HuH-7 (cell line): ENCODE measurements at places on chromosomes 7 and 10.

DNA sequence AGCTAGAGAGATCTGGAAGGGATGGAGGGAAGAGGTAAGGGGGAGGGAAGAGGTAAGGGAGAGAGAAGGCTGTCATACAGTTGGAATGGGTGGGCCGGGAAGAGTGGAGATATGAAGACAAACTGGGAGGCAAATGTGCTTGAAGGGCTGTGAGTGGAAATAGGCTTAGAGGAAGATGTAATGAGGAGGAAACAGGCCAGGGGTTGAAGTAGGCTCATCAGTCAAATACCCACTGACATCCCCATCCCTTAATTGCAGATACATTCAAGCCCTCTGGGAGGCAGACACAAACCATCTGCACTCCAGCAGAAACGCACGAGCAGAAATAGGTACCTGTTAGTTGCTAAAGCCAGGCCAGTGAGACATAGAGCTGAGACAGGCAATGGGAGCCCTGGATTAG, 2.1 kb downstream of the SYNPO2L start:
- peak; percentile 63 for DNase-seq

DNA sequence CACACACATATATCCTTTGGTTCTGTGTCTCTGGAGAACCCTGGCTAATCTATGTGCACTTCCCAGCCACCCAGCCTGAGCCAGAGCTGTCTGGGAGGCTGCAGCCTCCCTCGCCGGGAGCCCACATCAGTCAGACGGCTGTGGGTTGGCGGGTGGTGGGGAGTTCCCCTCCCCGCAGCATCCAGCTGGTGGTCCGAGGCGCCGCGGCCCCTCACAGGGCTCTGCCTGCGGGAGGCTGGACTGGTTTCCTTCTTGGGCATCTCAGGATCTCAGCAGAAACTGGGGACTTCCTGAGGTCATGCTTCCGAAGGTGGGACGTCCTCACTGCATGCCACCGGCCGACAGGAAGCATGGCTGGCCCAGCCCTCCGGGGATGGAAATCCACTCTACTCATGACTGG, 22.0 kb upstream of the PSMG3 start:
- no peak for DNase-seq

GRCh38 chr7:18384491-18385143, 110.9 kb upstream of the HDAC9 start:
- DNase-seq, result no peak

GRCh38 chr10:11838298-11838852, 15.2 kb downstream of the PROSER2 start:
- no peak for DNase-seq

DNA sequence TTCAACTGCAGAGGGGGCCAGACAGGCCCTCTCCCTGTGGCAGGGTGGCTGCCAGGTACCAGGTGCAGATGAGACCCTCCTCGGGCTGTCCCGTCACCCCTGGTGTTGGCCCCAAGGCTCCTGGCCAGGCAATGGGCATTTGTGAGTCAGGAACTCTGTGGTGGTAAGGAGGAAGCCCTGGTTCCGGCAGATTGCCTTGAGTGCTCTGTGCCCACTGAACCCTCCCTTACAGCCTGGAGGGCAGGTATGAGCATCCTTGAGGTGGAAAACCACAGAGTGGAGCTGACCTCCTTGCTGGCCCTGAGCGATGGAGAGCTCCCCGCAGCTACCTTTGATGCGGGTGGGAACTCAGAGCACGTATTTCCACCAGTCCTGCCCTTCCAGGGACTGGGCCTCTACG, 2.0 kb downstream of the PAOX start:
- DNase-seq, result no peak

DNA sequence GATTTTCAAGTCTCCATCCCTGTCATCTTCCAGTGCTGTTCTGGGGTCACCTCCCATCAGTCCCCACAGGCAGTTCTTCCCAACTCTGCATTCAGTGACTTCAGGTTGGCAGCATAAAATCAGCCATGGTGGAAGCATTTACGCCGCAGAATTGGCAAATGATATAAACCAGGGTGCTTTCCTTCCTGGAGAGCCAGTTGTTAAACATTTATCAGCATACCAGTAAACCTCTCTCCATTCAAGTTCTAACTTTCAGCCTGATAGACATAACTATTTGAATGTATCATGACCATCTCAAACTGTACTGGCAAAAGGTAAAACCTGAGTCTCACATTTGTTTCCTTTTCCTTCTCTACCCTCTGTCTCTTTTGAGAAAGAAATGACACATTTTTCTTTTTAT, 69.7 kb upstream of the ITPRID1 start:
- DNase-seq, result no peak

DNA sequence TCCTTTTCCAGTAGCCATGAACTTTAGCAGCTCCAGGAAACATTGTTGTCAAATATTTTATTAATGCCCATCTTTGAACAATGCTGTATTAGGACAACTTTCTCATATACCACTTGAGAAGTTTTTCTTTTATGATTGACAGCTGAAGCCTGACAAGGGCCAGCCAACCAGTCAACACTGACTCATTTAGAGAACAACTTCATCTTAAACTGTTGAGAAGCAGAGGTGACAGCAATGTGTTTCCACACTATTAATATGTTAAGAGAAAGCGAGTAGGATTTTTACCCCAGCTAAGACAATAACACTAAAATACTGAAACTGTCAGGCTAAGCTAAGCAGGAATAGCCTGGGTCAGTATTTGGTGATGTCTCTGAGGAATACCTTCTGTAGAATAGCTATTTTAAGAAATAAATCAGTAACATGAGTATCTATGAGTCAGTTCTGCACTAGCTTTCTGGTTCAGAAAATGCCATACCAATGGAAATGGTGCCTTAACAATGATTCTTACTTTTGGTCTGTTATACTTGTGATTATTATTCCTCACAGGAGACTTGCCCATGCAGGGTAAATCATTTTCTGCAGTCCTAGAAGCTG, 168.8 kb upstream of the POT1 start:
- DNase-seq, result no peak

GRCh38 chr7:94452239-94452638, 57.4 kb upstream of the CASD1 start:
- no peak for DNase-seq

DNA sequence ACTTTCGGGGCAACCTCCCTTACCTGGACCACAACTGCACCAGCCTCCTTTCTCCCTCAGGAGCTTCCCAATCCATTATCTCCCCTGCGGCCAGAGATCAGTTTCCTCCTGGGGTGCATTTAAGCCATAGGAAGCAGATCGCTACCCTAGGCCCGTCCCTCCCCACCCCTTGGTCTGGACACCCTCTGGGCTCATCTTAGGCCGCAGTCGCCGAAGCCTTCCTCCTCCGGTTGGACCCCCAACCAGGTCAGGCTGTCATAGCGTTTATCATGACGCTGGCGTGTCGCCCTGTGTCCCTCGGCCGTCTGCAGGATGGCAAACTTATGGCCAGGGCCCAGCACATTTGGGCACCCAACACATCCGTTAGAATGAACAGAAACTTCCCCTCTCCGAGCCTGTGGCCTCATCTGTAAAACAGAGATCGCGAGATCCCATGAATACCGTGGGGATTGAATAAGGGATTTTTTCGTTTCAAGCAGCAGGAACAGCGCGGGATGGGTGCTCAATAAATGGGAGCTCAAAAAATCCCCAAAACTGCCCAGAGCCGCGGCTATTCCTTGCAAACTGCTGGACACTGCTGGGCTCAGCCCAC, 669 bp upstream of the AP5Z1 start:
- DNase-seq, result peak; percentile 62

- DNase-seq, result no peak
Measured at GRCh38 chr10:48507933-48508790, 96.7 kb downstream of the ARHGAP22 start.

- no peak for DNase-seq
Measured at GRCh38 chr10:62870866-62871265, 54.7 kb upstream of the EGR2 start.

DNA sequence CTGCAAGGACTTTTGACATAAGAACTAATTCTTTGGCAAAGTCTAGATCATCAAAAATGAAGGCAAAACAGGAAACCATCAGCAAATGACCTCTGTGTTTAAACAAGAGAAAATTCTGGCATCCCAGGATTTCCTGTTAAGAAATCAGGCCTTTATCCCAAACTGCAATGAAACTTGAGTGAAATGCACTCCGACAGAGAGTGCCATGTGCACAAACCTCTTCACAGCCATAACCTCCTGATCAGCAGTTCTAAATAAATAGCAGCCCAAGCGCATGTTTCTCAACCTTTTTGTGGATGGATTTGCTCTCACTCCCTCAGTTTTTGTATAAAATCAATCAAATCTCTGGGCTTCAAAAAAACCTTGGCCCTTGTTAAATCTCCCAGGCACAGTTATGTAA, 107.7 kb upstream of the EEPD1 start:
- no peak for DNase-seq

GRCh38 chr7:157961731-157962457, 625.1 kb downstream of the DNAJB6 start:
- no peak for DNase-seq

GRCh38 chr10:129643266-129643665, 176.2 kb downstream of the MGMT start:
- no peak for DNase-seq

DNA sequence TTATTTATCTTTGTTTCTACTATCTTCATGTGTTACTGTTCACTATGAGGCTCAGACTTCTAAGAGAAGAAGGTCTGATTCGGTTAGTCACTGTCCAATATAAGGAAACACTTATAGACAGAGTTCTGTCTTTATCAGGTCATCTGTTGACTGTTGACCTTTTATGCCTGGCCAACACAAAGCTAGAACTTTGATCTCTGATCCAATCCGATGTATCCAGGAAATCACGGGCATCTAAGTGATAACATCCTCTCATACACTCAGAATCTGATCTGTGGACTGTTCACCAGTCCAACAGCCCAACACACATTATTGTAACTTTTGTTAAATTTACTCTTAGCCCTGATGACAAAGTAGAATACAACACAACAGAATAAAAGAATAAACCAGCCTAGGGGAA, 114.6 kb downstream of the SRI start:
- no peak for DNase-seq

- no peak for DNase-seq
Measured at GRCh38 chr10:77310288-77310840, 327.2 kb downstream of the KCNMA1 start.

DNA sequence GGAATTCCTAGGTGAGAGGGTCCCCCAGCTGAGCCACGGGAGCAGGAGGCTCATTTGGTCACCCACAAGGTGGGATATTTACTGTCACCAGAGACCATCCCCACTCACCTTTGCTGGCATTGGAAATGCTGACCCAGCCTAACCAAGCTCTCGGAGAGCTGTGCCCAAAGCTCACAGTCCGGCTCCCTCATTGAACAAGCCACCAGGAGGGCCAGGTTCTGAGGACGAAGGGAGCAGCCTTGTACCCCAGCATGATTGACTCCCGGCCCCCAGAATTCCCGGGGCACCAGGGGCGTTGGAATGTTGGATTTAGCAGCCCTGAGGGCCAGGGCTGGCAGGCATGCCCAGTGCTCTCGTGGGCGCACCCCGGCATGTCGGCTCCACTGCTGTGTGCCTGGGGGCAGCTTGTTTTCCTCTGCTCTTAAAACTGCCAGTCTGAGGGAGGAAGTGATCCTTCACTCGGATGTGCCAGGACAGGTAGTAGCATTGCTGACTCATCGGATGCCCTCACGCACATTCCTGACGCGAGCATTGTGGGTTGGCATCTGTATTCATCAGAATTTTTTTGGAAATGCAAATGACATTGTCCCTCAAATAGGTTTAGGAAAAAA, 23.3 kb downstream of the CLIP2 start:
- no peak for DNase-seq

- DNase-seq, result peak; percentile 93
Measured at GRCh38 chr7:151017953-151018420, 6.3 kb downstream of the ATG9B start.

- no peak for DNase-seq
Measured at GRCh38 chr10:75032813-75033212, 78.6 kb upstream of the SAMD8 start.

- no peak for DNase-seq
Measured at GRCh38 chr10:6231730-6232129, 29.0 kb downstream of the PFKFB3 start.

- no peak for DNase-seq
Measured at GRCh38 chr7:27605283-27605682, 57.4 kb downstream of the HIBADH start.

- DNase-seq, result no peak
Measured at GRCh38 chr7:41999736-42000283, 237.2 kb downstream of the GLI3 start.

DNA sequence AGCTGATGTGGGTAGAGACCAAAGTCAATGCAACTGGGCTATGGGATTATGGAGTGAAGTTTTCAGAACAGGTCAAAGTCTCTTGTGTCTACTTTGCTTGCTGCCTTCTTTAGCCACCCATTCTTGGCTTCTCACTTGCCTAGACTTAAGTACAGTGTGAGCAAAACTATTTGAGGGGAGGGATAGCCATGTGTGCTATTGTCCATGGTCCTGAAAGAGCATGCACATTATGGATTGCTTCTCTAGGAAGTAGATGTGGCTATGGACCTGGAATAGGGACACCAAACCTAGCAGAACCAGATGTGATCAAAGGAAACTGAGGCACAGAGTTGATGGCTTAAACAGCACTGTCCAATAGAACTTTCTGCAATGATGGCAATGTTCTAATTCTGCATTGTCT, 81.9 kb upstream of the ZNF800 start:
- peak; percentile 7 for DNase-seq

- no peak for DNase-seq
Measured at GRCh38 chr7:83148776-83149175, 13.9 kb downstream of the PCLO start.

GRCh38 chr7:155169498-155170065, 99.5 kb downstream of the HTR5A start:
- DNase-seq, result no peak

GRCh38 chr7:127887631-127888030, 143.6 kb downstream of the LRRC4 start:
- no peak for DNase-seq

DNA sequence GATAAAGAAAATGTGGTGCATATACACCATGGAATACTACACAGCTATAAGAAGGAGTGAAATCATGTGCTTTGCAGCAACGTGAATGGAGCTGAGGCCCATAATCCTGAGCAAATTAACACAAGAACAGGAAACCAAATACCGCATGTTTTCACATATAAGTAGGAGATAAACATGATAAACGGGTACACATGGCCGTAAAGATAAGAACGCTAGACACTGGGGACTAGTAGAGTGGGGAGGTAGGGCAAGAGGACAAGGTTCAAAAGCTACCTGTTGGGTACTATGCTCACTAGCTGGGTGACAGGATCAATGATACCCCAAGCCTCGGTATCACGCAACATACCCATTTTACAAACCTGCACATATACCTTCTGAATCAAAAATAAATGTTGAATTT, 113.7 kb downstream of the CSTF2T start:
- no peak for DNase-seq

GRCh38 chr7:96739609-96740008, 30.0 kb upstream of the SEM1 start:
- no peak for DNase-seq
